T-cell (primary cell): ENCODE measurements at places on chromosomes 4 and X.

- DNase-seq, result no peak
These were observed 3.4 kb downstream of the NKRF start for GRCh38 chrX:119602701-119603255.

GRCh38 chrX:72100051-72100755 is 31.5 kb downstream of the RTL5 start:
- DNase-seq, result peak; percentile 62

GRCh38 chr4:149830823-149831222 is 15.2 kb upstream of the IQCM start:
- DNase-seq, result no peak

- no peak for DNase-seq
These were observed 185.5 kb upstream of the RBPJ start for GRCh38 chr4:26135331-26135730.

GRCh38 chr4:1640190-1640589 is 43.9 kb downstream of the FAM53A start:
- DNase-seq, result no peak

DNA sequence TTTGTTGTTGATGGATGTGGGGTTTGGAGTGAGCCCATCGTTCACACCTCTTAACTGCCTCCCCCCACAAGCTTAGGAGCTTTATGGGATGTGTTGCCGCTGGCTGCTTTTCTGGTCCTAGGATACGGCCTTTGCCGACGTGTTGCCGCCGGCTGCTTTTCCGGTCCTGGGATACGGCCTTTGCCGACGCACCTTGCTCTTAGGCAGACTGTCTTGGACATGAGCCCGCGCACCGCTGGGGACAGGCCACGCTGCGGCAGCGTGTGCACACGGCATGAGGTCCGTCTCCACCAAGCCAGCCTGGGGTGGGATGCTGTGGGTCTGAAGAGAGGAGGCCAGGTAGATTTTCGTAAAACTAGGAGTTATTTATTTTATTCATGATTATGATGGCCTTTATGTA is 14.2 kb downstream of the RGS12 start:
- DNase-seq, result no peak

- no peak for DNase-seq
These were observed 70.5 kb downstream of the SOX3 start for GRCh38 chrX:140434347-140434746.

DNA sequence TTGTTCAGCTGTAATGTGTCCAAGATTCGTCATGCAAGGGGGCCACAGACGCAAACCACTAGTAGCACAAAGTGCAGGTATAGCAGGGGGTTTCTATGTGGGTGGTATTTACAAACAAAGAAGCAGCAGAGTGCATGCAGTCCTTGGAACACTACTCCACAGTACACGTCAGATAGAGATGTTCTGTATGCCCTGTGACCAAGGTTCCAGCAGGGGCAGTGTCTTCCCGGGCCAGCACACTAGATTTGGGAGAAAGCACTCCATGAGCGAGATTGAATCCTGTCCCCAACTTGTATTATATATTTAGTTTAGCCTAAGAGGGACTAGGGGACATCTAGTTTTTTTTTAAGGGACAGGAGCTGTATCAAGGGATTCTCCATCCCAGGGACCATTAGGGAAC is 54.4 kb upstream of the ESX1 start:
- DNase-seq, result no peak

- DNase-seq, result no peak
These were observed 275.4 kb upstream of the PITX2 start for GRCh38 chr4:110898290-110898689.

DNA sequence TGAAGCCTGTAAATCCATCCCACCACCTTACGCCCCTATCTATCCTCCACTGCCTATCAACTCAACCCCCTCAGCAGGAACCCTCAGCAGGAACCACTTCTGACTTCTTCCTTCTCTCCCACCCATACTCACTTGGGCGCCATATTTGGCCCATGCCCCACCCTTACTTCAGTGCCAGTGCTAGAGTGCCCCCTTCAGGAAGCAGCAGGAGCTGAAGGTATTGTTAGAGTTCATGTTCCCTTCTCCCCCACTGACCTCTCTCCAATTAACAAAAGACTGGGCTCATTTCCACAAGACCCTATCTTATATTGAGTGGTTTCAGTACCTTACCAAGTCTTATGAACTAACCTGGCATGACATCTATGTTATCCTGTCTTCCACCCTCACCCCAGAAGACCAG is 363.1 kb upstream of the SLIT2 start:
- no peak for DNase-seq

- DNase-seq, result no peak
These were observed 124.1 kb upstream of the IGFBP7 start for GRCh38 chr4:57234252-57234775.

DNA sequence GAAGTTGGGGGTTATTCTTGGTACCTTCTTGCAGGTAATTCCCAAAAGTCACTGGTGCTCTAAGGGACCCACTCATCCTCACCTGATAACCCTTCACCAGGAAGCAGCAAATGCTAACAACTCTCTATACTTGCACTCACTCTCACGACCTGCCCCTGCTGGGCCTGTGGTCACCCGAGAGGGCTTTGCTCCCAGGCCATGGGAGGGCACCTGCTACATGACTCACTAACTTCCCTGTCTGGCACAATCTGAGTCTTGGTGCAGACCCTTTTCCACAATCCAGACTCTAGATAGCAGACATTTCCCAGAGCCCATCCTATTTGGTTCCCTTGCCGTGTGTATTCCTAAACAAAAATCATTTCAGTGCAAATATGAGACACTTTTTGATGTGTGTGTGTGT is 403.8 kb upstream of the FAT1 start:
- no peak for DNase-seq

DNA sequence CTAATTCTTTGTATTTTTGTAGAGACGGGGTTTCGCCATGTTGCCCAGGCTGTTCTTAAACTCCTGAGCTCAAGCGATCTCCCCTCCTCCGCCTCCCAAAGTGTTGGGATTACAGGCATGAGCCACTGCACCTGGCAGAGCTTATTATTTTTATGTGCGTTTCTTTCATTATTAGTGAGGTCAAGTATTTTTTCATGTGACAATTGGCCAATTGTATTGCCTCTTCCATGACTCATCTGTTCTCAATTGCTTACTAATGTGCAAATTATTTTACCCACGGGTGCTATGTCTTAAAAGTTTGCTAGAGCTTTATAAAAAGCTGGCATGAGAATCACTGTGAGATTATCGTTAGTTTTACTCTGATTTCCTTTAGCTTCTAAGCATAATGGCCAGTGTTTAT is 13.0 kb upstream of the ARX start:
- no peak for DNase-seq

- DNase-seq, result no peak
These were observed 38.2 kb upstream of the DCTD start for GRCh38 chr4:182955411-182955810.

GRCh38 chr4:159103384-159103990 is 608 bp downstream of the RAPGEF2 start:
- peak; percentile 22 for DNase-seq

DNA sequence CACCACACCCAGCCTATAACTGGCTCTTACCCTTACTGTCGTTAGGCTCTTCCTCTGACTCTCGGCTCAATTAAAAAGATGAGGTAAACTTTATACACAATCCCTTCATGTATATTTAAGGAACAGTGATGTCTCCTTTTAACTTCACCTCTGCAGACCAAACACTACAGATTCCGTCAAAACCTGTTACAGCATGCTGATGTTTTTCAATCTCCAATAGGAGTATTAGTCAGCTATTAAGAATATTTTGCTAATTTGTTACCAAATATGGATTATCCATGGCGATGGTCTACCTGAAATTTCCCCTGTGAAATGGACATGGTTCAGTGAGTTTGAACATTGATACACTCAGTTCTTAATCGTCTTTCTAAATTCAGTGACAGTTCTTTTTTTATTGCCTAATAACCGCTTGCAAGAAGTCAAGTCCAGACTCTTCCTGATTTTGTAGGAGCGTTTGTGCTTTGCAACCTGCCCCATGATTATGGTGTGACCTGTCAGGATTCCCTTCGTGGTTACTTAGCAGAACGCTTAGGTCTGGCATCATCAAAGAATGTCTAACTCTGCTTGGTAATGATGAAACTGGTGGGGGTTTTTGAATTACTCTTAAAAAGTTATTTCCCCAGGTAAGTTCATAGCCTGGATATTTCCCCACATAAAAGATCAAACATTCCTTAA is 72.2 kb upstream of the STOX2 start:
- DNase-seq, result no peak

GRCh38 chrX:140273921-140274320 is 230.9 kb downstream of the SOX3 start:
- no peak for DNase-seq

- no peak for DNase-seq
These were observed 192.7 kb upstream of the S100G start for GRCh38 chrX:16457239-16457638.

- DNase-seq, result no peak
These were observed 180.4 kb upstream of the FAT1 start for GRCh38 chr4:186904101-186904500.

DNA sequence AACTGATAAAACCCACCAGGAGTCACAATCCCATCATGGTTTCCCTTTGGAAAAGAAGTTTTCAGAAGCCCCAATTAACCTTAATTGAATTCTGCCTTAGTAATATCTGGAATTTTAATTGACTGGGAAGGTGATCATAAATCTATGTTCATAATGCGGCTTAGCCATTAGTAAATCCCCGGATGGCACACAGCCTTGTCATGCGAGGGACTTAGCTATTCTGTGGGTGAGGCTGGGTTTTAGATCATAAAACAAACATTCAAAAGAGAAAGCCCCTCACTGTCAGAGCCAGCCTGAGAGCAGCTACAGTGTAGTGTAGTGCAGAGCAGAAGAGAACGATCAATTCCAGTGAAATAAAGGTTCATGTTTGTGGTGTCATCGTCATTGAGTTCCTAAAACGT is 124.0 kb upstream of the NOCT start:
- DNase-seq, result no peak

GRCh38 chr4:151402145-151402865 is 6.7 kb upstream of the FHIP1A start:
- no peak for DNase-seq

DNA sequence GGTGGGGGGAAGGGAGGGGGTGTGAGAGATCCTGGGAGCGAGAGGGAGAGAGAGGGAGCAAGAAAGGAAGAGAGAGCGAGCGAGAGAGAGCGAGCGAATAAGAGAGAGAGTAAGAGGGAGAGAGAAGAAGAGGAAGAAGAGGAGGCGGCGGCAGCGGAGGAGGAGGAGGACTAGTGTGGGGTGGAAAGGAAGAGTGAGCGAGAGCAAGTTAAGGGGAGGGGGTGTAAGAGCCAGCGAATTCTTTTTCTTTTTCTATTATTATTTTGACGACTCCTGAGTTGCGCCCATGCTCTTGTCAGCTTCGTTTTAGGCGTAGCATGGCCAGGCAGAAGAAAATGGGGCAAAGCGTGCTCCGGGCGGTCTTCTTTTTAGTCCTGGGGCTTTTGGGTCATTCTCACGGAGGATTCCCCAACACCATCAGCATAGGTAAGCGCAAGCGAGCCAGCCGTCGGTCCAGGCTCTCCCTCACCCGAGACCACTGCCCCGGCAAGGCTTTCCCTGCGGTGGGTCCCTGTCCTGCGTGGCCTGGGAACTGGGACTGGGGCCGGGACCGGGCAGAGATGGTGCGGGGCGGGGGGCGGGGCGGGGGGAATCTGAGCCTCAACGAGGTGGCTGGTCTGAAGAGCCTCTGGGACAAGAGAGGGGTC is at the start of gene GRIA3:
Gene GRIA3, plus strand, starts transcription at position 60 of the 647 bp plus-strand sequence. Its CDS starts 258 bp downstream, at position 318.
- DNase-seq, result no peak

GRCh38 chr4:123480706-123481418 is 84.3 kb downstream of the SPRY1 start:
- no peak for DNase-seq

- no peak for DNase-seq
These were observed 15.2 kb downstream of the SNX25 start for GRCh38 chr4:185224597-185224996.

DNA sequence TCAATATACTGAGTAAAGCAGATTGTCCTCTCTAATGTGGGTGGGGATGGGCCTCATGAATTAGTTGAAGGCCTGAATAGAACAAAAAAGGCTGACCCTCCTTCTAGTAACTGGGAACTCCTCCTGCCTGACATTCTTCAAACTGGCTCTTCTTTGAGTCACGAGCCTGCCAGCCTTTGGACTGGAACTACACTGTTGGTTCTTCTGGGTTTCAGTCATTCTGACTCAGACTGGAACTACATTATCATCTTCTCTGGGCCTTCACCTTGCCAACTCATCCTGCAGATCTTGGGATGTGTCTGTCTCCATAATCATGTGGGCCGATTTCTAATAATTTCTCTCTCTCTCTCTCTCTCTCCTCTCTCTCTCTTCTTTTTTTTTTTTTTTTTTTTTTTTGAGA is 26.9 kb upstream of the CT47C1 start:
- no peak for DNase-seq

DNA sequence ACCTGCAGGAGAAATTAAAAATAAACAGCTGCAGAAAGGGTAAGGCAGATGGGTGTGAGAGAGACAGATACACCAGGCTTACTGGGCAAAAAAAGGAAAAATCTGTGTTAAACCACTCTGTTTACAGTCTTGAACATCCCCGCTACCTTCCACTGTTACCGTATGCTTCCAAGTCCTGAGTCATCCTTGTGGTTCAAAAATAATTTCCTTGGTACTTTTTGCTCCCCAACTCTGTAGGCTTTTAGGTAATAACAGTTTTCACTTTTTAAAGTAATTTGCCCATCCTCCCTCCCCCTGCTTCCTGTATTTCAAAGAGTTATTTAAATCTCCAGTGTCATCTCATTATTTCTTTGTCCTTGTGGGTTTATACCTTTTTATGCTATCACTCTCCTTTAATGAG is 210.1 kb upstream of the FAT4 start:
- no peak for DNase-seq

DNA sequence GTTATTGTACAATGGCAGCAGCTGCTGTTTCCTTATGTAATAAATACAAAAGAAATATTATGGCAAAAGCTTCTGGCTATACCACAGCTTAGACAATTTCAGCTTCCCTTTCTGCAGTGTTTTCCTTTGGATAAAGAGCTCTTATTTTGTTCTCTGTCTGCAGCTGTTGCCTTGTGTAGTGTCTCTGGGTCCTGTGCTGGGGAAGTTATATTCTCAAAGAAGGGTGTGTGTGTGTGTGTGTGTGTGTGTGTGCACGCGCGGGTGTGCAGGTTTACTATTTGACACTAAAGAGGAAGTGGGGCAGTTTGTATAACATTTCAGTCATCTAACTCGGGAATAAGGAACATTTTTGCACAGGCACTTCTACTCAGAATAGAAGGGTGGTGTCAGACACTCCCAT is 83.6 kb downstream of the REPS2 start:
- DNase-seq, result no peak

GRCh38 chr4:17511509-17511949 is 361 bp downstream of the QDPR start:
- no peak for DNase-seq

DNA sequence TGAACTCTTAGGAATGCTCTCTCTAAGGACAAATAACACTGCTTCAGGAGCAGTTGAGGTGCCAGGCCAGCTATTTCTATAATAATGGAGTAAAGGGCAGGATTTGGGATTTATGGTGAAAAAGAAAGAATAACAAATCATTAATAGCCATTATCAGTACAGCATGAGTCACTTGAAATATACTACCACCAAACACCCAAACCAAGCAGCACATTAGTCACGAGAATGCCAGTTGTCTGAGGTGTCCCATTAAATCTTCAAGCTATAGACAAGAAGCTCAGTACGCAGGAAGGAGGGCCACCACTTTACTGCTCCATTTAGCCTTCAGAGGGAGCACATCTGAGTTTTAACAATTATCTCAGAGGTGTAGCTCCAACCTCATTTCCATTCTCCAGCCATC is 106.8 kb upstream of the MAGEA10 start:
- no peak for DNase-seq

GRCh38 chrX:39814391-39814790 is 283.4 kb downstream of the BCOR start:
- peak; percentile 33 for DNase-seq
